Fibroblast of the conjunctiva (primary cell): ENCODE measurements at places on chromosomes 1 and 21.

GRCh38 chr1:244205906-244206305, 154.8 kb downstream of the ZBTB18 start:
- no peak for DNase-seq

- no peak for DNase-seq
Measured at GRCh38 chr1:65825741-65826140, 33.0 kb downstream of the PDE4B start.

GRCh38 chr1:33636209-33636608, 163.8 kb downstream of the ZSCAN20 start:
- DNase-seq, result no peak

GRCh38 chr21:42219606-42220137, 732 bp downstream of the ABCG1 start:
- no peak for DNase-seq

DNA sequence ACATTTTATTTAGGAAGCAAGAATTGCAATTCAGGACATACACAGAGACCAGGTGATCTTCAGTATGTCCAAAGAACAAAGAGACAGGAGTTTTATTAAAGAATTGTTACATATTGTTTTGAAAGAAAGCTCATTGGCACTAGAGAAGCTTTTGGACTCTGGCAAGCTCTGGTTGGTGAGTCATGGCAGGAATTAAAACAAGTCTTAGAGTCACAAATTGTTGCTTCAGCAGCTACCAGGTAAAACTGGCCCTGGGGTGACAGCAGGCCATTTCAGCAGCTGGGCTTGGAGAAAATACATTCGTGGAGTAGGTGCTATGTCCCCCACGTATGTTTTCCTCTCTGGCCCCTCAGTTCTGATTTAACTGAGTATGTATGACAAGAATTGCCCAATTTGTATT, 58.8 kb downstream of the MAP3K21 start:
- DNase-seq, result no peak

- DNase-seq, result no peak
Measured at GRCh38 chr1:76033800-76034475, 40.6 kb upstream of the ST6GALNAC3 start.

GRCh38 chr1:180728472-180729106, 96.8 kb downstream of the XPR1 start:
- DNase-seq, result no peak

GRCh38 chr1:29332204-29332603, 95.9 kb downstream of the PTPRU start:
- DNase-seq, result peak; percentile 20

DNA sequence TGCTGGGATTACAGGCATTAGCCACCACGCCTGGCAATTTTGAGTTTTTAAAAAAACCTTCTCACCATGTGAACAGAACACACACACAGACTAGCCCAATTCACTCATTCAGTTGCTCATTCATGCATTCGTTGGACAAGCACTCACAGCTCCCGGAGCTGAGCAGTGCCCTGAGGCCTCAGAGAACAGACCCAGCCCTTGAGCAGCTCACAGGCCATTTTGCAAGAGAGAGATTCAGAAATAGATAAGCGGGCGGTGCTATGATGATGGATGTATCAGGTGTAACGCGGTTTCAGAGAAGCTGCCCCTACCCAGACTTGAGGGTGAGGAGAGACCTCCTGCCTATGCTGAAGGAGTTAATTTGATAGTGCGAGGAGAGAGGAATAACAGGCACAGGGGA, 18.6 kb downstream of the PTAFR start:
- DNase-seq, result no peak

DNA sequence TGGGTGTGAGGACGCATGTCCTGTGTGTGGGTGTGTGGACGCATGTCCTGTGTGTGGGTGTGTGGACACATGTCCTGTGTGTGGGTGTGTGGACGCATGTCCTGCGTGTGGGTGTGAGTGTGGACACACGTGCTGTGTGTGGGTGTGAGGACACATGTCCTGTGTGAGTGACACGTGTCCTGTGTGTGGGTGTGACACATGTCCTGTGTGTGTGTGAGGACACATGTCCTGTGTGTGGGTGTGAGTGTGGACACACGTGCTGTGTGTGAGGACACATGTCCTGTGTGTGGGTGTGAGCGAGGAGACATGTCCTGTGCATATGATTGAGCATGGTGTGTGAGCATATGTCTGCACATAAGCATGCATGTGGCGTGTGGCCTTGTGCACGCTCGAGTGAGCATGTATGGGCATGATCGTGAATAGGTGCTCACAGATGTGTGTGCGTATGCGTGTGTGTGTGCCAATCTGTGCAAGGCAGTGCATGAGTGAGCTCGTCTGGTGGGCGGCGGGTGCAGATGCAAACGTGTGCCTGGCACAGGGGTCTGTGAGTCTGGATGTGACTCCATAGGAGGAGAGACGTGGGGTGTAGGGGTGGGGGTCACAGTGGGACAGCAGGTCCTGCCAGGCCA, 25.3 kb downstream of the MEGF6 start:
- DNase-seq, result no peak

GRCh38 chr1:226661271-226661670, 77.8 kb downstream of the ITPKB start:
- DNase-seq, result no peak

- DNase-seq, result no peak
Measured at GRCh38 chr1:41434748-41435449, 49.6 kb downstream of the EDN2 start.

GRCh38 chr1:117339866-117340700, 27.2 kb upstream of the MAN1A2 start:
- no peak for DNase-seq

DNA sequence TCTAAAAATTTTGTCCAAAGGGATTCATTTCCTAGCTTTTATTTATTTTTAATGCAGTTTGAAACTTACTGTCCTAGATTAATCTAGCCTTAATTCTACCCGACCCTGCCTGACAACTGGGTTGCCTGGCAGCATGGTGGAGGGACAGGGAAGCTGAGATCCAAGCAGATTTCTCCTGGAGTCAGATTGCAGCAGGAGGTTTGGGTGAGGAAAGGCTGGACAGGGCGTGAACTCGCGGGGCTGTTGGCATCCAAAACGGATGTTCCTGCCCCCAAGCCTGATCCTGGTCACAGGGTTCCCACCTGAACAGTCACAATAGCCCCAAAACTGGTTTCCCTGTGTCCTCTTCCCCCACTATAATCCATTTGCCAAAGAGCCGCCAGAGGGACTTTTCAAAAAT, 23.2 kb downstream of the TCEA3 start:
- no peak for DNase-seq

- no peak for DNase-seq
Measured at GRCh38 chr1:52904208-52904926, 17.2 kb downstream of the ECHDC2 start.

GRCh38 chr1:14462851-14463250, 135.6 kb upstream of the KAZN start:
- DNase-seq, result no peak

DNA sequence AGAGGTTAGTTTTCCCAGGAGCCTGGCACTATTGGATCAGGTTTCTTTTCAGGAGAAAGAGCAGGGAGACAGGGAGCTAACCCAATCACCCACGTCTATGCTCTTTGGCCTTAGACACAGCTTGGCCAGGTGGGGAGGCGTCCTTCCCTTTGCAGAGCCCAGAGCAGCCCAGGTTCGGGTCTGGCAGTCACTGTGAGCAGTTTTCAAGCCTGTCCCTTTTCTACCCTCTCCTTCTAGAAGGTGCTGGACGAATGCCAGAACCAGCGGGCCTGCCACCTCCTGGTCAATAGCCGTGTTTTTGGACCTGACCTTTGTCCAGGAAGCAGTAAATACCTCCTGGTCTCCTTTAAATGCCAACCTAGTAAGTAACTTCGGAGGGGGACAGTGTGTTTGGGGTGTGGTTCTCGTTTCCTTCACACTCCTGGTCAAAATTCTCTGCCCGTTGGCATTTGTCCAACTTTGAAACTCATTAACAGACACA, 44.9 kb downstream of the EVA1C start:
- no peak for DNase-seq

DNA sequence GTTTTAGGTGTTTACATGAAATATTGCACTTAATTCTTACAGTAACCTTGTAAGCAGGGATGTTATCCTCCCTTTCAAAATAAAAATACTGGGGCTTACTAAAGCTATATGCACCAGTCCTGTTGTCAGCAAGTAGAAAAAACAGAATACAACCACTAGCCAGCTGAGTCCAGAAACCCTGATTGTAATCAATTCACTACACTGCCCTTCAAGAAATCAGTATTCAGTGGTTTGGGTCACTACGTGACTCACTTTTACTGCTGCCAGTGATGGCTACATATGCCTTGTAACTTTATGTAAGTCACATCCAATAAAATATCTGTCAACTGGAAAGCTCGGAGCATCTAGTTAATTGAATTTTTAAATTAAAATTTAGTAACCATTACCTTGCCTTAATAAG, 376.3 kb upstream of the DEPDC1 start:
- no peak for DNase-seq

- DNase-seq, result no peak
Measured at GRCh38 chr1:153441238-153441755, 19.2 kb downstream of the S100A7 start.

DNA sequence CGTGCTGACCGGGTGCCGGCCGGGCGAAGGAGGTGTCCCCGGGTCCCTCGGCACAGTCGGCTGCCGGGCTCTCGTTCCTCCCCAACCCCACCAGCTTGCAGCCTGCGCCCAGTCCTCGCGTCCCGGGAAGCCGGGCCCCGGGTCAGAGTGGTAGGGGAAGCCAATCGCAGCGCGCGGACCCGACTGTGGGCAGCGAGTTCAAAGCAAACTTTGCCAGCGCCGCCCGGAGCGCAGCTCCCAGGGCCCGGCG, 328 bp downstream of the MYCL start:
- no peak for DNase-seq

GRCh38 chr1:74686928-74687327, 13.3 kb upstream of the ERICH3 start:
- DNase-seq, result no peak

DNA sequence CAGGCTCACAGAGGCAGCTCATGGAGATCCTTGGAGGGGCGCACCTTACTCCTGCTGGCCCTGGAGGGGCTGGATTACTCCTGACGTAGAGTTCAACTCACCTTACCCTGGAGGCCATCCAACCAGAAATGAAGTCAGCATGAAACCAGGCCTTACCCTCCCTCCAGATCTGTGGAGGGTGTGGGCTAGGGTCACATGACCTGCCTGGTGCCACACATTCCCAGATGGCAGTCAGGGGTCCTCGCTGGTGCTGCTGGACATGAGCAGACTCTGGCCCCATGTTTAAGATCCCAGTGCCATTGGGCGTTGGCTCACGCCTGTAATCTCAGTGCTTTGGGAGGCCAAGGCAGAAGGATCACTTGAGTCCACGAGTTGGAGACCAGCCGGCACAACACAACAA, 4.5 kb downstream of the C21orf58 start:
- DNase-seq, result no peak

GRCh38 chr1:86089765-86090164, 66.8 kb downstream of the COL24A1 start:
- no peak for DNase-seq

GRCh38 chr1:158396646-158397045, 2.6 kb downstream of the OR10T2 start:
- DNase-seq, result no peak

DNA sequence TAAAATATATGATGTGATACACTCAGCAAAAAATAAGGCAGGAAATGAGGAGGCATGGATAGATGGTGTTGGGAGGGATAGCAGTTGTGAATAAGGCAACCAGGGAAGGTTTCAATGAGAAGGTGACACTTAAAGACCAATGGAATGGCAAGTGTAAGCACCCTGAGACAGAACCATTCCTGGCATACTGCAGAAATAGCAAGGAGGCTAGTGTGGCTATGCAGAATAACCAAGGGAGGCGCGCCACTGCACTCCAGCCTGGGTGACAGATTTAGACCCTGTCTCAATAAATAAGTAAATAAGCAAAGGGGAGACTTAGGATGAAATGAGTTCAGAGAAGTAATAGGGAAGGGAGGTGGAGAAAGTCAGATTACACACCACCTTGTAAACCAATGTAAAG, 113.9 kb downstream of the TOMM20 start:
- DNase-seq, result no peak

- no peak for DNase-seq
Measured at GRCh38 chr21:45076245-45076711, 1.9 kb downstream of the ADARB1 start.

DNA sequence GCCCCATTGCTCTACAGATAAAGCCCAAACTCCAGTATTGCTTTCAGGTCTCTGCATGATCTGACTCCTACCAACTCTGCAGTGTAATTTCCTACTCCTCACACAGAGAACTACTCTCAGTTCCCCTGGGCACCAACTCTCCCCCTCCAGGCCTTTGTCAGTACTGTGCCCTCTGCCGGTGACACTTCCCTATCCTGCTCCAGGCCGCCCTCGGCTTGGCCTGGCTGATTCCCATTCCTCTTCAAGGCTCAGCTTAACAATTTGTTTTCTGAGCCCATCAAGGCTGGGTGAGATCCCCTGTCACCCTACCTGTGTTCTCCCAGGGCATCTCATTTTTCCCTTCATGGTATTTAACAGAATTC, 2.6 kb downstream of the SLAMF8 start:
- DNase-seq, result no peak

GRCh38 chr1:242239398-242239797, 240.5 kb upstream of the MAP1LC3C start:
- DNase-seq, result no peak

DNA sequence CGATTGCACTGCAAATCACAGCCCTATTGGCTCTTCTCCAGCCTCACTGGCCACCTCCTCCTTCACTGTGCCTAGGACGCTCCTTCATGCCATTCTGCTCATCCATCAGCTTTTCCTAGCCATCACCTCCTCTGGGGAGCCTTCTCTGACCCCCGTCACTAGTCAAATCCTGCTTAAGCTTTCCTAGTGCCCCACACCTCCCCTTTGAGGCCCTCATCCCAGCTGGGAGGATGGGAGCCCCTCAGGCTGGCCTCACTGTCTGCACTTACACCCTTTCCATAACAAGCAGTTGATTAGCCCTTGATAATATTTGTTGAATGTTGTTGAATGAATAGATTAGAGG, 50.7 kb downstream of the KLHDC7A start:
- no peak for DNase-seq

DNA sequence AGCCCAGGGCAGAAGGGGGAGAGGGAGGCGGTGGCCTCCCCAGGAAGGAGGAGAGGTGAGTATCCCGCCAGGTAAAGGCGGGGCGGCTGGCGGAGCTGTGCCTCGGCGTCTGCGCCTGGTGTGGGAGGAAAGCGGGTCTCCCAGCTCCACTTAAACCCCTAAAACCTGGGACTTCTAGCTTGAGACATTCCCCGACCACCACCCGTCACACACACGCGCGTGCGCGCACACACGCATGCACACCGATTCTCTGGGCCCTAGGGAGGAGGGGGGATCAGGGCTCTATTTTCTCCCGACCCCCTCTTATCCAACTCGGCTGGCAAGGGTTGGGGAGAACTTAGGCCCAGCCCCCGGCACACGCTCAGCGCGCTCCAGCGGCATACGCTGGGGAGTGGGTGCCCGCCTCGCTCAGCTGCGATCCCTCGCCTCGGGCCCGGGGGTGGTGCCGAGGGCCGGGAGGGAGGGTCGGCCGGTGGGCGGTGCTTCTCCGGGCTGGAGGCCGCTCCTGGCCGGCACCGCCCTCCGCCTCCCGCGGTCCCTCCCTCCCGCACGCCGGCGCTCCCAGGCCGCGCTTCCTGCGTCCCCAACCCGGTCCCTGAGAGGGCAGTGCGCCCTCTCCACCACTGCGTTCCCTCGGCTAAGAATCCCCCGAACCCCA, at the start of gene TMEM51:
TMEM51 (plus strand) TSS at position 564 of the 658 bp plus-strand sequence. CDS start 61,341 bp downstream, outside the sequence.
- no peak for DNase-seq

- no peak for DNase-seq
Measured at GRCh38 chr1:183289051-183289496, 103.0 kb downstream of the LAMC2 start.
